ENCODE measurements at places on chromosomes 12 and 14.

- DNase-seq, result peak; percentile 38
These were observed 1.9 kb downstream of the SLC25A3 start for GRCh38 chr12:98595243-98595988.

DNA sequence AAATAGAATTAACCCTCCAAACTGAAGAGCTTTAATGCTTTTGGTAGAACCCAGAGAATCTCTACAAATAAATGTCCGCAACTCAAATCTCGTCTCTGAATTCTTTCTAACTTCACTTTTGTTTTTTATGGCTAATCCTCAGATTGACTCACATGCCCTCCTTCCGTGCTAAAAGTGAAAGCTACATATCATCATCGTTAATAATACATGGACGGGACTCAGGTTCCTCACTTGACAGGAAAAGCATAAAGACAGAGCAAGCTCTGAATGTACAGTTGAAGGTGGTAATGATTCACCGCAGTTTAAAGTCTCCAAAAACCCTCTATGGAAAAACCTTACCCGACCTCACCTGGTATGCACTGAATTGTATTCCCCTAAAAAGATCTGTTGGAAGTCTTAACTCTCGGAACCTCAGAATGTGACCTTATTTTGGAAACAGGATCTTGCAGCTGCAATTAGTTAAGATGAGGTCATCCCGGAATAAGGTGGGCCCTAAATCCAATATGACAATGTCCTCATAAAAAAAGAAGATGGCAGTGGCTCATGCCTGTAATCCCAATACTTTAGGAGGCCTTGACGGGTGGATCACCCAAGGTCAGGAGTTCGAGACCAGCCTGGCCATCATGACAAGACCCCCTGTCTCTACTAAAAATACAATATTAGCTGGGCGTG is 147.4 kb upstream of the FOXN3 start:
- no peak for DNase-seq

GRCh38 chr12:108572166-108572790 is 9.9 kb downstream of the ISCU start:
- peak; percentile 8 for DNase-seq

DNA sequence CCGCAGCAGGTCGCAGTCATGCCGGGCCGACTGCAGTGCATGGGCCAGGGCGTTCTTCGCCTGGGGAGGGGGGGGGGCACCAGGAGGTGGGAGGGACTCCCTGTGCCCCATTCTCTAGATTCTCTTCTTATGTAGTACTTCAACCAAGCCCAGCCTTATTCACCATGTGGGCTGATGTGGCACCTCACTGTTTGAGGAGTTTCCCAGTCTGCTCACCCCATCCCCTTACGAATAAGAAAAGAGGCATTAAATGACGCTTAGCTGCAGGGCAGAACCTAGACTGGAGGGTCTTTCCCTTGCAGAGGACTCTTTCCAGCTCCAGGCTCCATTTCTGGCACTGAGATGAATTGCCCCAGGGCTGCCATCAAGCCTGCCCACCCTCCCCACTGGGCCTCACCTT is 12.2 kb downstream of the CMTM5 start:
- no peak for DNase-seq

GRCh38 chr14:99540196-99541032 is 59.2 kb downstream of the CCNK start:
- no peak for DNase-seq

DNA sequence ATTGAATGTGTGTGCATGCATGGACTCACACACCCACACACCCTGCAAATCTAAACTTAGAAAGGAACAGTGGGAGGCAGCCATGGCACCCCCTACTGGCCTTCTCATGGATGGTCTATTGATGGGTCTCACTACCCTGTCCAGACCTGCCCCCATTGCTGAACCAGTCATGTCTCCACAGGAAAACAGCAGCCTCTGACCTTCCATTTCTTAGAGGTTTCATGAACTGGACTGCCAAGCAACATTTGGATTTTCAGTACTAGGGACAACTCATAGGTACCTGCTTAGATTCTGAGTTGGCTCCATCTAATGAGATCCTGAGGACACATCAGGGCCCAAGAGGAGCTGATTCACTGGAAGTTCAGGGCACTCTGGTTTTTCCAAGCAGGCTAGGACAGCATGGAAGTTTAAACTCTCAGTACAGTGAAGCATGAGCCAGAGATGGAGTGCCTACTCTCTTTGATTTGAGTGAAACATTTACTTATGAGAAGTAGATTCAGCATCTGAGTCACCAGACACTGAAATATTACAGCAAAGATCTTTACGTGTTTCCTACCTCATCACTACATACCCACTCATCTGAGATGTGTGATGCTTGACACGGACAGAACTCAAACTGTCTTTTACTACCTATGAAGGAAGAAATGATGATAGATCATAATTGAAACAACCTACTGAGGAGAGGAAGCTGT is 98.9 kb upstream of the PLEKHG7 start:
- no peak for DNase-seq

- DNase-seq, result peak; percentile 42
These were observed 61.3 kb upstream of the RESF1 start for GRCh38 chr12:31897781-31898503.

- DNase-seq, result peak; percentile 69
These were observed at the start of gene NID2 for GRCh38 chr14:52068615-52069306. Gene NID2, minus strand, starts transcription at chr14:52069059. Its CDS starts 65 bp downstream, at chr14:52068994.

DNA sequence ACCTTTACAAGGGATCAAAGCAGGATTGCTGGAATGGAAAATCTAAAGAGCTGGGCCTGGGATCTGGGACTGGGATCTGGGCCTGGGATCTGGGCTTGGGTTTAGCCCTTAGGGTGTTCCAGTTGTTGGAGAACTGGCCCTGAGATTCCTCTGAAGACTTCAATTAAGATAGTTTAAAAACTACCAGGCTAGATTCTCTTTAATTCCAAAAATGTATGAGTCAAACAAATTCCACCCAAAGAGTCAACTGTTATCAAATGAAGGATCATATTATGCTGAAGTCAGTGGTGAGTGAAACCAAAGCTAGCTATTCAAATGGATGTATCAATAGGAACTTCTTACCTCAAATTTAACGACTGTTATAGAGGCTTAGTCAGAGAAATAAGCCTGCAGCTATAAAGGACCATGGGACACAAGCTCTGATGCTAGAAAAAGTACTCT is 40.5 kb downstream of the LIMA1 start:
- DNase-seq, result no peak

DNA sequence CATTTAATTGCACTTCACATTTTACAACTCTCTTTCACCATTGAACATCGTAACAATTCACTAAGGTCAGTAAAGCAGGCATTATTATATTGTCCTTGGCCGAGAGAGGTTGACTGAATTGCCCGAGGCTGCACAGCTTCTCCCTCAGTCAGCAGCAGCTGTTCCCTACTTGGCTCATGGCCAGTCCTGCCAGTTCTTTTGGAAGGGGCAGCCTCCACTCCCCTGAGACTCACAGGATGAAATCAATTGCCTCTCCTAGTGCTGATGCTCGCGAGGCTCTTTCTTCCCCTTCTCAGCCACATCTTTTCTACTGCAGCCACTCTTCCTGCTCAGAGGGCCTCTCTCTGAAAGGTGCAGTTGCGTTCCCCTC is 79.9 kb upstream of the KCNA1 start:
- no peak for DNase-seq

DNA sequence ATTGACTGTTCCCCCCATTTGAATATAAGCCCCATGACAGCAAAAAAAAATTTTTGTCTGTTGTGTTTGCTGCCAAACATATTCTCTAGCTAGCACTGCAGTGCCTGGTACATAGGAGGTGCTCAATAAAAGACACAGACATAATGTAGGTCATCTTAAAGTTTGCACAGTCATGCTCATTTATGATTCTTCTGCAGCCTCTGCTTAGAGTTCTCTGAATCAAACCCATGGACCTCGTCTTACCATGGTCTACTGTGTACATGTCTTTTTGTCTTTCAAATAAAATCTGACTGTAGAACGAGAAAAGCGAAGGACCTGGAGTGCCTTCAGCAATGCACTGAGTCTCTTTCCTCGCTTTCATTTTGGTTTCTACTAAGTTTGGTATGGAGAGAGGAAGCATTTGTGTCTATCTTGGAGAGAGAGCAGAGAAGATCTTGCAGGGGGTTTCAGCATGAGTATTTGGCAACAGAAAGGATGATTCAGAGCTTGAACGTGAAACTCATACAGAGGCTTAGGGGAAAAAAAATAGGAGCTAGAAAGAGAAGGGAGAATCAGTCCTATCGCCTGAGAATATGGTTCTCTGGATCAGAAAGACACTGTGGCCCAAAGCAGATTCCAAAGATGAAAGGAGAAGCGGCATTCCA is 38.8 kb upstream of the TMCC3 start:
- DNase-seq, result no peak

GRCh38 chr14:20118795-20119194 is 8.3 kb downstream of the OR4K17 start:
- no peak for DNase-seq

- DNase-seq, result no peak
These were observed 79.5 kb downstream of the PRIMA1 start for GRCh38 chr14:93708800-93709199.

DNA sequence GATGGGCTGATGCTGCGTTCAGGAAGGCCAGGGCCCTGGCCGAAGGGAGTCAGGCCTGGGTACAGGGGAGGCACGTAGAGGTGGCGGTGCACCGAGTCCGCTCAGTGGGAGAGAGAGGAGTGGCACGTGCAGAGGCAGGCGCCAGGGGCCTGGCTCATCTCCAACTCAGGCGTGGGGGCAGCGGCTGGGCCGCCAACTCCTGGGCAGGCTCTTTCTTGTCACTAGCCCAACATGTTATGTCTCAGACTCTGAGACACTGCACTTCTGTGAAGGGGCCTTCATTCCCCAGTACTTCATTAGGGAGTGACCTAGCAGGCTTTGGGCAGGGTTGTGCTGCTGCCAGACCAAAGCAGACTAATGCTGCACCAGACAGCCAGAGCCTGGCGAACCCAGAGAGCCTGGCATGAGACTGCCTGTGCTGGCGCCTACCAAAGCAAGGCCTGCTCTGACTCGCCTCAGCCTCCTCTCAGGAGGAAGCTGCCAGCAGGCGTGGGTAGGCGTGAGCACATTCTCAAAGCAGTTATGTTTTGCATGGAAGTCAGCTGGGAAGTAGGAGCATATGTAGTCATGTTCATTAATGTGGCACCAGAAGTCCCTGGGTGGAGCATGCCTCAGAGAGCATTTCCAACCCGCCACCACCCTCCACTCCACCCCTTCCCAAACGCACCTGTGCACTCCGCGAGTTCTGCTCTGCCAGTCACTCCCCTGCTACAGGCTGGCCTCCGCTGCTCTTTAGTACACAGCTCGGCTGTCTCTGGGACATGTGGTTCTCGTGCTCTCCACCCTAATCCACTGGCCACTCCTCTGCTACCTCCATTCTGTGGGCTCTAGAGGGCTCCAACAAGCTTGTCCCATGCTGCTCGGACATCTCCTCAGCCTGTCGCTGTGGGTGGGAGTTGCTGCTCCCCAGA is 9.7 kb downstream of the CKB start:
- no peak for DNase-seq

DNA sequence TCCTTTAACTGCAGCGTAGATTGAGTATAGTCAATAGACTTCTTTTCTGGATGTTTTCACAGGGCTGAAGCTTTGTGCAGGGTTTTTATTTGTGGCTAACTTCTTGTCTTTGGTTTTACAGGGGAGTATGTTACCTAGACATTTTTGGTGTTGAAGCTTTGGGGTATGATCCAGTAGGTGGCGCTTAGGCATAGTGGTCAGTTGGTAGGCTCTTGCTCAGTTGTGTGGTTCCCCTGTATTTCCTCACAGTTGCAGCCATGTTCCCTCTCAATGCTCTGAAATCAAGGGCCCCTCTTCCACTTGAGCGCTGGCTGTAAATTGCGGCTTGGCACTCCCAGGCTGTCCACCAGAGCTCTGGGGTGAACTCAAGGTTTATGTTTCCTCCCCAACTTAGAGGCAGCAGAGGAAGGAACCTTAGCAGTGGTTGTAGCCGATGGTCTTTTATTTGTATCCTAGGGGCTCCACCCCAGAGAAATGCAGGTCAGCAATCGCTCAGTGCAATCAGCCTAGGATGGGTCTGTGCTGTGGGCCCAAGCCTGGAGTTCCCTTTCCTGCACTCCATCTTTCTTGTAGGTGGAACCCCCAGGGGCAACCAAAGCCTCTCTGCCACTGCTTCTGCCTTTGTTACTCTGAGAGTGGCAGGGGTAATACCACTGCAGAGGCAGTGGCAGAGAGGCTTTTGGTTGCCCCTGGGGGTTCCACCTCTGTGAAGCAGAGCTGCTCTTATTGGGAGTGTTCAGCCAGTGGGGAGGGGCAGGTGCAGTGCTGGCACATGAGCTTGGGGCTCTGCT is 55.1 kb downstream of the CMAS start:
- DNase-seq, result peak; percentile 43

- DNase-seq, result no peak
These were observed 2.6 kb downstream of the KRT84 start for GRCh38 chr12:52382854-52383253.
